ENCODE measurements at places on chromosomes 16 and 17. TPM values are rescaled to one million over a fixed set of nuclear protein-coding genes. Genes with fewer than 3 reads are reported as not detected.

The ZG16 gene
- total RNA-seq = not detected

DNA sequence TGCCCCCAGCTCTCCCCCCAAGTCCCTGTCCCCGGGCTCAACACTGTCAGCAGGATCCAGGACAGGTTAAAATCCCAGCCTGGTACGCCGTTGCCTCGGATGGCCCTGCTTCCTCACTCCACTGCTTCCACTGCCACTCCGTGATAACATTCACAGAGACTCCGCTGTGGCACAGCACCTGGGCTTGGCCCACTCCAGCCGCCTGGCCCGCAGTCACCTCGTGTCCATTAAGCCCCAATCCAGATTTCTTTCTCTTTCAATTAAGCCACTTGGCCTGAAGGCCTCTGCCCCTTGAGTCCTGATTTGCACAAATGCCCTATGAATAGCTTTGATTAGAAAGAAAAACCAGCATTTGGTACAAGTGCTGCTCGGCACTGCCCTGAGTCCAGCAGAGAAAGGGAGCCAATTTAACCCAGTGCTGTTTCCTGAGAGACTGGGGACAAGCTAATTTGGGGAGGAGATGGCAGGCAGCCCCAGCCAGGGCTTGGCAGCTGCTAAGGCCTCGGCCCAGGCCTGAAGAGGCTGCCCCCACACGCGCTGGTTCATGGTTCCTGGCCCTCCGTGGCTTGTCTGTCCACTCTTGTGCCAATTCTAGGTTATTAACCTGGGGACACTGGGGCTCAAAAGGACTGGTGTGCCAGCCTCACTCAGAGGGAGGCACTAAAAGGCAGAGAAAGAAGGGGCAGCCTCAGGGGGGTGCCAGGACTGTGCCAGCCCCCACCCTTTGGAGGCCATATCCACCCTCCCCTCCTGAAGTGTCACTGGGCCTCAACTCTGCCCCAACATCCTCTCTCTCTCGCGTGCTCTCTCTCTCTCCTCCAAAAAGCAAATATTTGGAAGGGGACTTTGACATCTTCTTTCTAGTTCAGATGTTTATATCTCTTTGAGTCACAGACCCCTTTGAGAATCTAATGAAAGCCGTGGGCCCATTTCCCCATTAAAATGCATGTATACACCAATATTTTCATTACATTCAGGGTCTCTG lies 29.8 kb upstream of the SPPL2C start:
- DNase-seq = no peak
- H3K27me3 ChIP-seq = peaks cover 9% of the 10 kb centered on the region
- H3K27ac ChIP-seq = no peak overlapping the region
- H3K36me3 ChIP-seq = no peaks in the 10 kb centered on the region
- no peak overlapping the region for H3K4me3 ChIP-seq

GRCh38 chr16:9365370-9365728 lies 273.9 kb downstream of the HAPSTR1 start:
- H3K36me3 ChIP-seq = no peaks in the 10 kb centered on the region
- no peak for DNase-seq
- no peak overlapping the region for H3K4me3 ChIP-seq
- H3K27ac ChIP-seq = no peak overlapping the region
- H3K4me1 ChIP-seq = no peaks in the 10 kb centered on the region
- H3K27me3 ChIP-seq = no peaks in the 10 kb centered on the region

The PRSS53 gene
- 3.4 TPM for total RNA-seq

The KRTAP4-3 gene
- total RNA-seq = not detected

The NT5M gene
- total RNA-seq = 1.6 TPM

- no peak overlapping the region for H3K27ac ChIP-seq
- peaks cover 5% of the 10 kb centered on the region for H3K4me1 ChIP-seq
- H3K27me3 ChIP-seq = no peaks in the 10 kb centered on the region
- no peak overlapping the region for H3K4me3 ChIP-seq
- H3K36me3 ChIP-seq = peaks cover 17% of the 10 kb centered on the region
Observed at GRCh38 chr17:44043272-44043696, 23.2 kb downstream of the LSM12 start.

The NDUFAF8 gene
- total RNA-seq = 52.6 TPM

The MYH13 gene
- not detected for total RNA-seq

DNA sequence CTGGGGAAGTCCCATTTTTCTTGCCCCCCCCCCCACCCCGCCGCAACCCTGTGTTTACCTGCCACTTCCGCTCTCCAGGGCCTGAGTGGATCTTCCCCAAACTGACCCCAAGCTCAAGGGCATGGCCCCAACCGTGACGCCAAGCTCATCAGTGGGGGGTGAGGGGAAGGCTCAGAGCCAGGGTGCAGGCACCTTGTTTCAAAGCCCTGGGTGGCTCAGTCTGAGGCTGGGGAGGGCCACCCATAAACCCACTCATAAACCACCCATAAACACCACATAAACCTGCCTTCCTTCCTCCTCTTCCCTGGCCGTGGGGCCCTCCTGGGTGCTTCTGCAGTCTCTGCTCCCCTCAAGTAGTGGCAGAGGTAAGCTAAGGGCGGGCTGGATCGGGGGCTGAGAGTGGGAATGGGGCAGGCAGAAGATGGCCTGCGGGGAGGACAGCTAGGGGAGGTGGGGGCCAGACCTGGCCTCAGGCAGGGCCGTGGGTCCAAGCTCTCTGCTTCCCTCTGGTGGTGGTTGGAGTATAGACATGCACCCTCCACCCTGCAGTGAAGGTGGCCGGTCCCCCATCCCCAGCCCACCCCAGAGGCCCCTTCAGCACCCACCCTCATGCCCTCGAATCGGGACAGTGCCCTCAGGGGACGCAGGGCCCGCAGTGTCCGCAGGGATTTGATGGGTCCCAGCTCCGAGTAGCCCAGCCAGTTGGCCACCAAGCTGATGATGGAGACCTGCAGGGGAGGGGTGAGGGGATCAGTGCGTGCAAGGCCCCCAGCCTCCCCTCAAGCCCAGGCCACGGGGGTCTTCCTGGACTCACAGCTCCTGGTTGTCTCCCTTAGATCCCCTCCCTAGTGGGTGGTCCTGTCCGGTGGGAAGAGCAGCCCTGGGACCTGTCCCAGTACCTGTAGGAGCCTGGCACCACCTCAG lies 14.6 kb upstream of the CD79B start:
- no peaks in the 10 kb centered on the region for H3K36me3 ChIP-seq
- no peaks in the 10 kb centered on the region for H3K27me3 ChIP-seq
- H3K4me3 ChIP-seq = no peak overlapping the region
- no peak overlapping the region for H3K27ac ChIP-seq
- H3K4me1 ChIP-seq = no peaks in the 10 kb centered on the region

GRCh38 chr17:43220511-43221125 lies 7.8 kb downstream of the CCDC200 start:
- H3K36me3 ChIP-seq = peaks cover 20% of the 10 kb centered on the region
- H3K27me3 ChIP-seq = no peaks in the 10 kb centered on the region
- no peak overlapping the region for H3K27ac ChIP-seq
- H3K4me1 ChIP-seq = no peaks in the 10 kb centered on the region
- no peak for DNase-seq

DNA sequence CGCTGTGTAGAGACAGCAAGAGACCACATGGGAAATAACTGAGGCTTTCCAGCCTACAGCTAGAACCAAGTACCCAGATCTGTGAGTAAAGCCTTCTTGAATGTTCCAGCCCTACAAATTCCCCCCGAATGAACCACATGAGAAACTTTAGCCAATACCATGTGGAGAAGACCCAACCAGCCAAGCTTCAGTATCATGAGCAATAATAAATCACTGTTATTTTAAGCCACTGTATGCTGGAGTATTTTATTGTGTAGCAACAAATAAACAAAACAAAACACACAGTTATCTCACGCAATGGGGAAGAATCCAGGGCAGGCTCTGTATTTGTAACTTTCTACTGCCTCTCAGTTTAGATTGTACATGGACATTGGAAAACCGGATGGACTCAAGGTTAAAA lies 426.2 kb downstream of the CDH11 start:
- no peak overlapping the region for H3K27ac ChIP-seq
- H3K4me1 ChIP-seq = no peaks in the 10 kb centered on the region
- no peaks in the 10 kb centered on the region for H3K27me3 ChIP-seq
- H3K4me3 ChIP-seq = no peak overlapping the region
- no peaks in the 10 kb centered on the region for H3K36me3 ChIP-seq
- DNase-seq = no peak

GRCh38 chr16:4529085-4530060 lies 9.2 kb downstream of the CDIP1 start:
- no peaks in the 10 kb centered on the region for H3K27me3 ChIP-seq
- DNase-seq = peak; percentile 83
- no peaks in the 10 kb centered on the region for H3K36me3 ChIP-seq
- H3K27ac ChIP-seq = peak overlapping the region; percentile 52
- H3K4me3 ChIP-seq = no peak overlapping the region
- H3K4me1 ChIP-seq = peaks cover 11% of the 10 kb centered on the region

The GNAO1 gene
- 1.7 TPM for total RNA-seq

DNA sequence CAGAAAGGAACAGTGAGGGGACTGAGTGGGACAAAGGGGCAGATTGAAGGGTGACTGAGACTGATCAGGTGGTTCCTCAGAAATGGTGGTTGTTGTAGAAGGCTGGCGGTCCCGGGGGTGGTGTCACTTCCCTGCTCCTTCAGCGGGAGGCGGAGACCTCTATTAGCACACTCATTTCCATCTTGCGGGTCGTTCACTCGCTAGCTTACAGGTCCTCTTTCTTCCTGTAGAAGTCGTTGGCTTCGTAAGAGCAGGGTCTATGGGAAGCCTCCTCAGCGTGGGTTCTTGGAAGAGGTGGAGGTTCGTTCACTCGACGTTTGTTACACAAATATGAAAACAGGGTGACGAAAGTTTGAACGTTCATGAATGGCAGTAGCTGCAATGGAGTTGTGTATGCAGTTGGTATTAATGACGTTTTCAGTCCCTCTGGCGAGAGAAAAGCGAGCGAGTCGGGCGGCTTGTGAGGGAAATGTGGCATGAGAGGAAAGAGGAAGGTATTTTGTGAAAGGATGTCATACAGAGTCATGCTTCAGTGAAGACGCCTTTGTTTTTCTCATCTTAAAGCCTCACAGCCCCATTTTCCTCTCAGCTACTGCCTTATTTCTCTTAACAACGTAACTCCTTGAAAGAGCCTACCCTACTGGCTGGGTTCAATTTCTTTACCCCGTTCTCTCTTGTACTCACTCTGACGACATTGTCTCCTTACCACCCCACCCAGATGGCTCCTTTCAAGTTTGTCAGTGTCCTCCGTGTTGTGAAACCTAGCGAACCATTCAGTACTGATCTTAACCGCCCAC lies 667 bp downstream of the EFCAB13 start:
- peaks cover 7% of the 10 kb centered on the region for H3K4me1 ChIP-seq
- peak overlapping the region; percentile 63 for H3K27ac ChIP-seq
- H3K36me3 ChIP-seq = no peaks in the 10 kb centered on the region
- H3K27me3 ChIP-seq = no peaks in the 10 kb centered on the region
- peak overlapping the region; percentile 72 for H3K4me3 ChIP-seq
- DNase-seq = peak; percentile 47

The COX10 gene
- 16.4 TPM for total RNA-seq

The NDRG4 gene
- 22.2 TPM for total RNA-seq

- H3K36me3 ChIP-seq = no peaks in the 10 kb centered on the region
- H3K27ac ChIP-seq = no peak overlapping the region
- H3K4me1 ChIP-seq = no peaks in the 10 kb centered on the region
- no peak for DNase-seq
- no peaks in the 10 kb centered on the region for H3K27me3 ChIP-seq
Observed at GRCh38 chr17:28078341-28079229, 36.1 kb downstream of the NLK start.

The ASIC2 gene
- total RNA-seq = 0.36 TPM

DNA sequence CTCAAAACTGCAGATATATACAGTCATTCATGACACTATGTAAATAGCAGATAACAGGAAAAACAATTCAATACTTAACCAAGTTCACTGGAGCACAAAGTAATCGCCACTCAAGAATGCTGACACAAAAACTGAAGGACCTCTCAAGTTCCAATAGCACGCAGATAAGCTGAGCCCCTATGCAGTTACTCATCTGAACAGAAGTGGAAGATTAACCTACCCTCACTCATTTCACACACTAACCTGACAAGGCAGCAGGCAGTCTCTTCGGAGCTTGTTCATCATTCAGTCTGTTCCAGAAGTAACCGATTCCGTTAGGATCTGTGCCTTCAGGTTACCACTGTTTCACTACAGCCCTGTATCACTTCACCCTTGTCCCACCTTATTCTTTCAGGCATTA lies 6.0 kb downstream of the HELZ start:
- peak overlapping the region; percentile 47 for H3K27ac ChIP-seq
- no peaks in the 10 kb centered on the region for H3K27me3 ChIP-seq
- peaks cover 13% of the 10 kb centered on the region for H3K4me1 ChIP-seq
- DNase-seq = no peak
- H3K4me3 ChIP-seq = no peak overlapping the region

The GLIS2 gene
- total RNA-seq = 18.9 TPM

DNA sequence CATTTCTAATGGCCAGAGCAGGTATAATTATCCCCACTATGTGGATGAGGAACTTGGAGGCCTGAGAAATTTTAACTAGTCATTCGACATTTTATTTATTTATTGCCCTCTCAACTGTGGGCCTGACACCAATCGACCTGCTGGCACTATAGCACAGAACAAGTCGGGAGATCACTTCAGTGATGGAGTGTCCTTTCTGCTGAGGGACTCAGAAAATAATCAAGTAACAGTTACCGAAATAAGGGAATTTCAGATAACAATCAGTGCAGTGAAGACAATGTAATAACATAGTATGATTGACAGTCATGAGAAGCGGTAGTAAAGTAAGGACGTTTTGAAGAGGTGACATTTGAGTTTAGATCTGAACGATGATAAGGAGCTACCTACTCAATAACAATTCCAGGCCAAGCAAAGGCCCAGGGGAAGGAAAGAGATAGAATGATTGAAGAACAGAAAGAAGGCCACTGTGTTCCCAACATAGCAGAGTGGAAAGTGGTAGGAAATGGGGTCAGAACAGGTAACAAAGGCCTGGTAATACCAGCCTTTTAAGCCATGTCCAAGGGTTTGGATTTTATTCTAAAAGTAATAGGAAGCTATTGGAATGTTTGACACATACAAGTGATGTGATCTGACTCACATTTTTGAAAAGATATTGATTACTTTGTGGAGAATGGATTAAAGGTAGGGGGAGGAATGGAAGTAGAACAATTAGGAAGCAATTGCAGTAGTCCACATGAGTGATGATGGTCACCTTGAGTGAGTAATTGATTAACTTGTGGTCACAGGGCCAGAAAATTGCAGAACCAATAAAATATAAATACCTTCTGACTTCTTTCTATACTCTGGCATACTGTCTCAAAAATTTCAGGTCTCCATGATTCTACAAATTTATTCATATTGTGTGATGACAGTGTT lies 1.4 kb downstream of the STXBP4 start:
- H3K27me3 ChIP-seq = no peaks in the 10 kb centered on the region
- peak overlapping the region; percentile 75 for H3K27ac ChIP-seq
- H3K4me1 ChIP-seq = peaks cover 8% of the 10 kb centered on the region
- DNase-seq = no peak
- no peaks in the 10 kb centered on the region for H3K36me3 ChIP-seq

GRCh38 chr17:66964930-66965800 lies 658 bp downstream of the CACNG4 start:
- no peaks in the 10 kb centered on the region for H3K36me3 ChIP-seq
- H3K27ac ChIP-seq = no peak overlapping the region
- H3K4me3 ChIP-seq = peak overlapping the region; percentile 55
- DNase-seq = no peak
- peaks cover 54% of the 10 kb centered on the region for H3K27me3 ChIP-seq

The PPM1E gene
- 0.79 TPM for total RNA-seq

GRCh38 chr16:79648826-79649225 lies 48.3 kb upstream of the MAF start:
- no peak overlapping the region for H3K4me3 ChIP-seq
- H3K27me3 ChIP-seq = no peaks in the 10 kb centered on the region
- no peak overlapping the region for H3K27ac ChIP-seq
- H3K36me3 ChIP-seq = no peaks in the 10 kb centered on the region
- peaks cover 11% of the 10 kb centered on the region for H3K4me1 ChIP-seq

Data from astrocyte (in vitro differentiated cells and primary cell).